Testis (tissue), 5 donors: ENCODE measurements at places on chromosomes 7 and 10.

- DNase-seq = no peak
Observed at GRCh38 chr10:129848696-129849451, 115.2 kb downstream of the EBF3 start.

- DNase-seq = no peak
Observed at GRCh38 chr7:155874411-155874810, 62.1 kb upstream of the SHH start.

GRCh38 chr10:93363891-93364648 is 118.1 kb downstream of the MYOF start:
- DNase-seq = no peak

DNA sequence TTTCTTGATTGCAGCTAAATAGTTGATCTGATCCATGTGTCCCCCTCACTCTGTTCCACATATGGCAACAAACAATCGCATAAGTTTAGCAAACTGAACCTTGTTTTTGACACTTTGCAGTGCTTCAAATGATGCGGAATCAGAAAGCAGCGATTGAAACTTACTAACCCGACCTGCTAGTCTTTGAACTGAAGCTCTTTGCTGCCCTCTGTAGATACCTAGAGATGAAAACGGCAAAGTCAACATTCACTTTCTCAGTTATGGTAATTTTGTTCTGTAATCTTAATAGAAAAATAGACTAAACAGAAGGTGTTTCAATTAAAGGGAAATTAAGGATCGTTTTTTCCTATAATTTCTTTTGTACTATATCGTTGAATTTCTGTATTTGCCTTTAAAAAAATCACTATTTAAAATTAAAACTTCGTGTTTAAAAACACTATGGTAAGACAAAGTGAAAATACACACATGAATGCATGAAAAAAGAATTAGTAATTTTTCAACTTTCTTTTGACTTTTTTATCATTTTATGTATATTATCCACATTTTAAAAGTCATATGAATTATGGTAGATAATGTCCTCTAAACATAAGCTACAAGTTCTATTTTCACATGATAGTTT is 276.5 kb downstream of the MAGI2 start:
- DNase-seq = peak; percentile 18

DNA sequence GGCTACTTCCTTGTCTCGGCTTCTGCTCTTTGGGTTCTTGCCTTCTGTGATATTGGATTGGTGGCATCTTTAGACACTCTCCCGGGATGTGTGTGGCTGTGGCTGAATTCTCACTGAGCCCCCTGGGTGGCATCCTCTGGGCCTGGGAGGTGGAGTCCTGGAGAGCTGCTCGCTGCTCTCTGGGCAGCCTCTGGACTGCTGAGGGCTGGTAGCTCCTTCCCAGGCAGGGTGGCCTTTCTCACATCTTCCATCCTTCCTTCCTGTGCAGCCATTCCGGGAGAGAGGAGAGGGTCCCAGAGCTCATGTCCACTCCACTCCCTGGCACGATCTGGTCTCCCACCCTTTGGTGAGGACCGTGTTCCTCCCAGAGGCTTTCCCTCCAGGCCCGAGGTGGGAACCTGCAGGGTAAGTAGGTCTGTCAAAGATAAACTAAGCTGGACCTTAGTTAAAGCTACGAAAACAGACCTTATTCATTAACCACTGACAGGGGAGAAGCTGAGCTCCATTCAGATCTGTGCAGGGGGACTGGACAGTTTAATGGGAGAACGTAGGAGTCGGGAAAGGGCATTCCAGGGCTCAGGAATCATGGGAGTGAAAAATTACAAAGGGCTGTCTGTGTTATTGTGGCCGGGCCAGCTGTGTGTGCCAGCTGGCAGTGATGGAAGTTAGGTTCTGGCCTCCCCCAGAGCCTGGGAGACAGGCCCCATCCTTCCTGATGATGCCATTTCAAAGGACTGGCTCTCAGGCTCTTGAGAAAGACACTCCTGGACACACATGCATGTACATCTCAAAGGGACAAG is 8.7 kb downstream of the ATP6V0E2 start:
- no peak for DNase-seq

GRCh38 chr7:19376538-19376937 is 231.3 kb upstream of the FERD3L start:
- DNase-seq = no peak

GRCh38 chr10:125494651-125495239 is 188.2 kb downstream of the TEX36 start:
- no peak for DNase-seq

- DNase-seq = no peak
Observed at GRCh38 chr7:32072397-32072796, 2.2 kb upstream of the PDE1C start.

GRCh38 chr7:140596519-140597427 is 43.8 kb downstream of the DENND2A start:
- DNase-seq = no peak

DNA sequence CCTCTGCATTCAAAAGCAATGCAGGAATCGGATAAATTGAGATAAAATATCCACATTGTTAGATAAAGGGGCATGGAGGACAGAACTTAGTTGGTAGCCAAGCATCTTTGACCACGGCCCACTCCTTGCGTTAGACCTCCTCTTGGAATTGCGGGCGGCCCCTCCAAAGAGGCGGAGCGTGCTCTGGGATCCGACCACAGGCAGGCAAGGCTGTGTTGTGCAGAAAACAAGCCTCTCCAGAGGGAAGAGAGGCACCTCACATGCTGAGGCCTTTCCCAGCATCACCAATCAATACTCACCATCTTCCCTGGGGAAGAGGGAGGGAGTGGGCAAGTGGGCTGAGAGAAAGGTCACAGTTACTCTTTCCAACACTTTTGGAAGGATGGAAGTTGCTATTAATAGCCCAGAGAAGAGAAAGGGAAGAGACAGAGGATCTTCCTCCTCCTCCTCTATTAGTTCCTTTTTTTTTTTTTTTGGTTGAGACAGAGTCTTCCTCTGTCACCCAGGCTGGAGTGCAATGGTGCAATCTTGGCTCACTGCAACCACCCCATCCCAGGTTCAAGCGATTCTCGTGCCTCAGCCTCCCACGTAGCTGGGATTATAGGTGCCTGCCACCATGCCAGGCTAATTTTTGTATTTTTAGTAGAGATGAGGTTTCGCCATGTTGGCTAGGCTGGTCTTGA is 49.7 kb upstream of the NRF1 start:
- DNase-seq = no peak

GRCh38 chr10:4498711-4499251 is 327.2 kb upstream of the AKR1E2 start:
- DNase-seq = no peak

GRCh38 chr7:98617051-98617959 is at the start of gene NPTX2:
Gene NPTX2, plus strand, starts transcription at chr7:98617285. Its CDS starts 177 bp downstream, at chr7:98617462.
- peak; percentile 93 for DNase-seq

DNA sequence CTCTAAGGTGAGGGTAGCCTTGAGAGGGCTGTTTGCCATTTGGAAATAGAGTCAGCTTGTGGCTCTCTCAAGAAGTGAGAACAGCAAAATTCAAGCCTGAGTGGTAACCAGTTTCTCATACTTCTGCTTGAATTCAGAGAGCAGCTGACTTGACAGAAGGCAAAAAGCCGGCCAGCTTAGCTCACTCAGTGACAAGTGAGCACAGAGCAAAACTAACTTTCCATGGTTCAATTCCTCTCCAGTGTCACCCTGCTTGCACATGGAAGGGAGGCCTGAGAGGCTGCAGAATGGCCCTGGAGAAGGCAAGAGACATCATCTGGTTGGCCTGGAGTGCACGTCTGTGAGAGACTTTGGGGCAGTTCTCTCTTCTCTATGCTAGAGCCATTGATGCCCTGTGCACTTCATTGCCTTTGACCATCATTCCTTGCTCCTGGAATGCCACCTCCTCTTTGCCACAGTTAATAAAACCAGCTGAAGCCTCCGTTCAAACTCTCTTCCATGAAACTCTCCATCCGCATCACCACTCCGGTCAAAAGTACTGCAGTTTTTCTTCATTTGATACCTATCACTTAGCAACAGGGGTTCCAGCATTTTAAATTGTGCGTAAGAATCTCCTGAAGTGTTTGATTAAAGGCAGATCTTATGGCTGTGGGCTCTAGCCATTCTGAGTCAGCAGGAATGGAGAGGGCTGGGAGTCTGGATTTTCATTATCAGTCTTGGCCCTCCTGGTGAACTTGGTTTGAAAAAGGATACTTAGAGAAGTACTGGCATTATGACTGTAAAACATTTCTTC is 69.8 kb upstream of the PIK3CG start:
- no peak for DNase-seq

DNA sequence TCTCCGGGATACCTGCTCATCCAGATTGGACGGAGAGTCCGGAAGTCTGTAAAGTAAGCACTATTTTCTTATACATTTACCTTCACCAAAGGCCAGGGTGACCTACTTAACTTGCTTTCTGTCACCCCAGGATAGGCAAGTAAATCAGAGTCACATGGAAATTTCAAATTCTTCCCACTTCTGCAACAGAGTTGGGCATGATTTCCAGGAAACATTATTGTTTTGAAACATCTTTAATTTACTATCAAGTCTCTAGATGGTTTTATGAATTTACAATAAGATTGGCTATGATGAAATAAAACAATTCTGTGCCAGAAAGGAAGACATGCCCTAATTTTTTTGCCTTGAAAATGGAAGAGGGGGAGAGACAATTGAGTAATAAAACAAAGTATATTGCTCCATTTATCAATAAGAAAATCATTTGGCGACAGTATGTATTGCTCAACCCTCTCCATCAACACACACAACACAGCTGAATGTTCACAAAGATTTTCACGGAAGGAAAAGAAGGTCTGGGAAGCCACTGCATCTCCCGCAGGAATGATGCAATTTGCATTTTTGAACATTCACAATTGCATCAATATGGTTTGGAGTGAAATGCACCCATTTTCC is 702.8 kb downstream of the PARD3 start:
- no peak for DNase-seq

DNA sequence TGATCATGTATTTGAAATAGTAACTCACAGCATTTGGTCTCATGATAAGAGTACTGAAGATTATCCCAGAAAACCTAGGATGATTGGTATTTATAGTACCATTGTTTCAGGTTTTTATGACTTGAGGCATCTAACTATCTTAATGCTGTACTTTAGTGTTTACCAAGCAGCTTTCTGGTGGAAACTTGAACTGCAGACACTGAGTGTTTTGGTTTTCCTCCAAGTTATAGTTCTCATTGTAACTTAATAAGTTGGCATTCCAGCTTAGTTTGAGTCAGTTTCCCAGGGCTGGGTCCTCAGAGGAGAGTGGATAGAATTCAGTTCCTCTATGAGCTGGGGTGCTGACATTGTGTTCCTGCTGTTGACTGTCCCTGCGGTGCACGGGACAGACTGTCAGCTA is 50.4 kb downstream of the SEC23IP start:
- no peak for DNase-seq

- DNase-seq = no peak
Observed at GRCh38 chr7:2713370-2713769, 25.4 kb downstream of the AMZ1 start.
